Fibroblast of skin of right quadriceps (primary cell): ENCODE measurements at places on chromosomes 5 and 9.

- no peak for DNase-seq
Observed at GRCh38 chr5:69268899-69269298, 34.2 kb downstream of the CDK7 start.

DNA sequence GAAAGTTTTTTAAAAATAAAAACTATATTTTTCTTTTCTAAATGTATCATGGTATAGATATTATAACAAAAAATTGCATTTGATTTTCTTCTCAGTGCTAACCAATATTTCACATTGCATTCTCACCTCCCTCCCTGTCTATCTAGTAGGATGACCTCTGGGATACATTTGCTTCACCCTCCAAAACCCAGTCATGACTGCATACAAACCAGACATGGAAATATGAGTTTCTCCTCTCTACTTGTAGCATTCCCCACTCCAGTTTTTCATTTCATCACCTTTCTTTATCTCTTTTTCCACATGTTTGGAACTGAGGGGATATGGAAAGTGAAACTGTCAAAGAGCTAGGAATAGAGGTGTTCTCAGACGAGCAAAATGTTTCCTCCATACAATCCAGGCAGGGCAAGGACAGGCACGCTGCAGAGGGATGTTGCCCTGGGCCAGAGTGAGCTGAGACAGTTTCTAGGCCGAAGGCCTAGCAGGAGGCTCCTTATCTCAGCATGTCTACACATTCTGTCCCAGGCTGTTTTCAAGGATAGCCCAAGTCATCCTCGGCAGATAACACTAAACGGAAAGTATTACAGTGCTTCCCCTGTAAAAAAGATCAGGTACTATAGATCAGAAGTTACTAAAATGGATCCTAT is 46.7 kb downstream of the MEF2C start:
- DNase-seq, result no peak

- no peak for DNase-seq
Observed at GRCh38 chr9:119213471-119213870, 155.8 kb downstream of the BRINP1 start.

GRCh38 chr5:39815711-39816110 is 390.9 kb upstream of the DAB2 start:
- no peak for DNase-seq

- no peak for DNase-seq
Observed at GRCh38 chr5:50623666-50624065, 42.8 kb upstream of the PARP8 start.

- no peak for DNase-seq
Observed at GRCh38 chr9:106441283-106441682, 421.7 kb upstream of the ZNF462 start.

GRCh38 chr9:75429531-75430475 is 341.5 kb downstream of the OSTF1 start:
- DNase-seq, result no peak

DNA sequence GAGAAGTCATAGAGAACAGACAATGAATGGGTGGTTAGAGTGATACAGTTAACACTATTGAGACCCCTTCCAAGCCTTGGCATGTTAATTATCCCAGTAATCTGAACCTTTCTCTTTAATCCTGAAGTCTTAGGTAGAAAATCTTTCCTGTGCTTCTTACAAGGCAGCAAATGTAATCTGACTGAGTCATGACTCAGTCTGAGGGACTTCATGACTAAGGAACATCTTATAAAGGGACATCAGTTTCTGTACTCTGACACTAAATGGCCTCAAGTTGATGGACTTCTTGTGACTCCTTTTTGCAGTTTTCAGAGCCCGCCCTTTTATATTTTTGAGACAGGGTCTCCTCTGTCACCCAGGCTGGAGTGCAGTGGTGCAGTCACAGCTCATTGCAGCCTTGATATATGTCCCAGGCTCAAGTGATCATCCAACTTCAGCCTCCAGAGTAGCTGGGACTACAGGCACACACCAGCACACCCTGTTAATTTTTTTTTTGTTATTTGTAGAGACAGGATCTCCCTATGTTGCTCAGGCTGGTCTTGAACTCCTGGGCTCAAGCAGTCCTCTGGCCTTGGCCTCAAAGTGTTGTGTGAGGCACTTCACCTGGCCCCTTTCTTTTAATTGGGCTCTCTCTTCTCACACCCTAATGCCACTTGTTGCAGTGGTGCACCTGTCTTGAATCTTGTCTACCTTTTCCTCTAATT is 9.5 kb downstream of the EXOSC3 start:
- DNase-seq, result no peak

DNA sequence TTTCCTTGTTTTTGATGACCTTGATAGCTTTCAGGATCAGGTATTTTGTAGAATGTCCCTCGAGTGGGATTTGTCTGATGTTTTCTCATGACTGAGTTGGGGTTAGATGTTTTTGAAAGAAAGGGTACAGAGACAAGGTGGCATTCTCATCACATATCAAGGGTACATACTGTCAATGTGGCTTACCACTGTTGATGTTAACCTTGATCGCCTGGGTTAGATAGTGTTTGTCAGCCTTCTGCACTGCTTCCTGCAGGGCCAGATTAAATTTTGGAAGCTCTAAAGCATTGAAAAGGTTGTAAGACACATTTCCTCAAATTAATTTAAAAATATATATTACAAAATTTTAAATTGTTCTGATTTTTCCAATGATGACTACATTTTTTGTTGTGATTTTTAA is 287.4 kb upstream of the ACTBL2 start:
- DNase-seq, result no peak

DNA sequence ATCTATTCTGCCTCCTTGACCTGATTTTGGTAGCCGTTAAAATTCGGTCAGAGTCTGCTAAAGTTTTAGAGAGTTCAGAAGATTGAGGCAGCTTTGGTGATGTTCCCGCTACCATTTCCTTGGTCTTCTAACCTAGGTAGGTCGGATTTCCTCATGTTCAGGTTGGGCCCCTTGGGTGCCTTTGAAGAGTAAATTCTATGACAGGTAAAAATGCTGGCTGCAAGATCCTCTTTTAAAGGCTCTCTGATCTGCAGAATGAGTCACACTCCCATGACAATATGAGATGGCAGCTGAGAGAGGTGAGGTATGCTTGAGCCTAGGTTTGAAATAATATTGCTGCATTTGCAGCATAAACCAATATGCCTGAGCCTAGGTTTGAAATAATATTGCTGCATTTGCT is 198.9 kb downstream of the TSSK1B start:
- DNase-seq, result no peak

DNA sequence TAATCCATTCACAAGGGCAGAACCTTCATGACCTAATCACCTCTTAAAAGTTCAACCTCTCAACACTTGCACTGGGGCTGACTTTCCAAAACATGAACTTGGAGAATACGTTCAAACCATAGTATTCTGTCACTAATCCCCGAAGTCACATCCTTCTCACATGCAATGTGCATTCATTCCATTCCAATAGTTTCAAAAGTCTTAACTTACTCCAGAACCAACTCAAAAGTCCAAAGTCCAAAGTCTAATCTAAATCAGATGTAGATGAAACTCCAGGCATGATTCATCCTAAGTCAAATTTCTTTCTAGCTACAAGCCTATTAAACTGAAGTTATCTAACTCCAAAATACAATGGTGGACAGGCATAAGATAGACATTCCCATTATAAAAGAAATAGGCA is 21.7 kb upstream of the ADAMTSL1 start:
- no peak for DNase-seq

DNA sequence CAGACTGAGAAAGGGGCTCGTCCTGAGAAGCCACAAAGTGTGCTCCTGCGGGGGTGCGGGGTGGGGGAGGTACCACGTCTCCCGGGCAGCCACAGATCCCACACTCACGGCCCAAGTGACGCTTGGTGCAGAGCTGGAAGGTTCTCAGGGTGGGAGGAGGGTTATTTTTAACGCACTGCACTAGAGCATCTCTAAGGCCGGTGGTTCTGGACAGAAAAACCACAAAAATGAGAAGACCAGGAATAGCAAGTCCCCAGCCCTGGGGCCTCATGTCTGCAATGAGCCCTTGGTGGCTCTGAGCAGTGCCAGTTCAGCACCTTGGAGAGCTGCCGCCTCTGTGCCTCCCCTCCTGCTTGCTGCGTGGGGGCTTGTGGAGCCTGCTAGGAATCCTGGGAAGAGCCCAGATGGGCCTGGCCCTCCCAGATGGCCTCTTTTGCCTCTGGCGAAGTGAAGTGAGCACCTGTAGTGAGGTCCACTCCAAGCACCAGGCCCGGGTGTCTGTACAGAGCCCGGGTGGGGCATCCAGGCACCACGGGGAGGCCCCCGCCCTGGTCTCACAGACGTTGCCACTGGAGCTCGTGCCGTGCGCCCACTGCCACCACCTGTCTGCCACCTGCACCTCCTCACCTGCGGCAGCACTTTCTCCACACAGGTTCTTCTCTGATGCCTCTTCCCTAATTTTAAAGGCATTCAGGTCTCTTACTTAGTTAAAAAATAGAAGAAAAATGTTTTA is 48.9 kb upstream of the CACNA1B start:
- peak; percentile 28 for DNase-seq

GRCh38 chr5:35364350-35364749 is 134.1 kb upstream of the PRLR start:
- DNase-seq, result no peak

DNA sequence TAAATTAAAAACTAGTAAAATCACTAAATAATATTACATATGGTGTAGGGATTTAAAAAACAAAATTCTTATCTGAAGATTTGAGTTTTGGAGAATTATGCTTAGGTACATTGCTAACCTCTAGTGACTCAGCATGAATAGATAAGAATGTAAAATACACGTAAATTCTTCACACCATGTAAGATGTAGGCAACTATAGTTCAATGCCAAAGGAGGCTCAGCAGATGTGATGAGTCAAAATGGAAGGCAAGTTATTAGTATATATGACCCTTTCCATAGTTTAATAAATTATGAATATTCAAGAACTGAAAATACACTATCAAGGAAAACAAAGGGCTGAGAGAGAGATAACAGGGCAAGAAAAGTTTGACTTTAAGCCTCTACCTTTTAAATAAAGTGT is 79.0 kb downstream of the MRPS30 start:
- DNase-seq, result no peak

- no peak for DNase-seq
Observed at GRCh38 chr5:107464416-107464815, 206.3 kb downstream of the EFNA5 start.

GRCh38 chr9:122742003-122742402 is at the start of gene OR1L6:
Gene OR1L6, plus strand, starts transcription at chr9:122742303. Its CDS starts 7,545 bp downstream, at chr9:122749848.
- DNase-seq, result no peak

- DNase-seq, result peak; percentile 28
Observed at GRCh38 chr5:97000391-97000790, 64.5 kb downstream of the LNPEP start.

DNA sequence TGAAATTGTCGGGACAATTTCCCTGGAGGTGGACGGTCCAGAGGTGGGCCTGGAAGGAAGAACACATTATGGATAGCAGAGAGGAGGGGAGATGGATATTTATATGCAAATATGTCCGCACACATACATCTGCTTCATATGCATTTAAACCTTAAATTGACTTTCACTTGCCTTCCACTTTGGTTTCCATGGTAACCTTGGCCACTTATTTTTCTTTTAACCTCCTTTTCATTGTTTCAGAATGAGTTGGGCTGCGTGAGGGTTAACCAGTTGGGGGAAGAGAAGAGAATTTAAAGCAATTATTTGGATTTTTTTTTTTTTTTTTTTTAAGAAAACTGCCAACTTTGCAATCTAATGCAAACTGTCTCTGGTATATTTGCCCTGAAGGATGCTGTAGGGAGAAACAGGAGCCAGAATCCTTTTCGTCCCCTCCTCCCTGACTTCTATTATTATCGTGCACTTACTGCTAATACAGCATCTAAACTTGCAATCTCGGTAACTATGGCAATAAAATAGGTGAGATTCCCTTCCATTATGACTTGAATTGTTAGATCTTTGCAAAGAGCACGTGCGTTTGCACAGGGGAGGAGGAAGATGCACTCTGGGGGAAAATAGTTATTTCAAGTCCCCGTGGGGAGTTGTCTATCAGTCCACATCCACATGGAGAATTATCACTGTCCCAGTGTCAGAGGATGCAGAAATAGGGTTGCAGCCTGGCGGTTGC is 35.6 kb downstream of the TLR4 start:
- DNase-seq, result no peak

DNA sequence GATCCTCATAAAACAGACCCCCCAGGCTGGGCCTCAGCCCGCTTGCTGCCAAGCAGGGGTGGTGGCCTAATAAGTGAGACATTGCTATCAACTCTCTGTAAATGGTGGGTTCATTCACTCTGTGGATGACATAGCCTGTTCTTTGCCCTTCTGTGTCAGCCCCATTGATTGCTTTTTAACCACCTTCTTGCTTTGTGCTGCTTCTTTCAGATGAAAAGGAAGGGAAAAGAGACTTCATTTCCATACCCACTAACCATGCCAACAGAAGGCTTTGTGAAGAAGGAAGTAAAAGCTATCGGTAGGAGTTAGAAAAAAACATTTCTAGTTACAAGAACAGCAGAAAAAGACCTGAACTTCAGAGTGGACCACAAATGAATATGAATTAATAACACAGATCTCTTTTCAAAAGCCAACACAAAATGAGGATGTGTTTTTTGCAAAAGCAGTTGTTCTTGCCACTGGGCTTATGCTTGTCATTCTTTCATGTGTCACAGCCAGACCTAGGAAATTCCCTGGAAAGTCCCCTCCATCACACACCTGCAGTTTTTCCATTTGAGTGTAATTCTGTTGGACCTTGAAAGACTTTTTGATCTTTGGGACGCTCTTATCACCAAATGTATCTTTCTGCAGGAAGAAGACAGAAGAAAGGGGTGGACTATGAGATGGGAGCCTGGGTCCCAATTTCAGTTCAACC is 507.7 kb downstream of the CCDC171 start:
- no peak for DNase-seq

GRCh38 chr9:129069862-129070641 is 10.9 kb upstream of the DOLPP1 start:
- no peak for DNase-seq

DNA sequence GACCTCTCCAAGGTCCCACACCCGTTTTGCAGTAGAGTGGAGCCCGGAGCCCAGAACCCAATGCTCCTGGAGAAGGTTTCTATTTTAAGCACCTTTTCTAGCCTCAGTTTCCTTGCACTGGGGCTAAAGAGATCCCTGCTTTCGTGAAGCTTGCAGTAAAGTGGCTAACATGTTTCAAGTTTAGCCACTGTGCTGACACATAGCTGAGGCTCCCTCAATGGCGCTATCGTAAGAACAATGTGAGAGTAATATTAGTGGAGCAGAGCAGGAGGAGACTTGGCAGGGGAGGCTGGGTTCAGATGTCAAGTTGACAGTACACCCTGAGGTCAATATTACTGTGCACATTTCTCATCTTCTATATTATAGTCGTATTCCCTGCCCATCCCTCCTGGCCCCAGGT is 7.9 kb downstream of the CTXN3 start:
- no peak for DNase-seq

DNA sequence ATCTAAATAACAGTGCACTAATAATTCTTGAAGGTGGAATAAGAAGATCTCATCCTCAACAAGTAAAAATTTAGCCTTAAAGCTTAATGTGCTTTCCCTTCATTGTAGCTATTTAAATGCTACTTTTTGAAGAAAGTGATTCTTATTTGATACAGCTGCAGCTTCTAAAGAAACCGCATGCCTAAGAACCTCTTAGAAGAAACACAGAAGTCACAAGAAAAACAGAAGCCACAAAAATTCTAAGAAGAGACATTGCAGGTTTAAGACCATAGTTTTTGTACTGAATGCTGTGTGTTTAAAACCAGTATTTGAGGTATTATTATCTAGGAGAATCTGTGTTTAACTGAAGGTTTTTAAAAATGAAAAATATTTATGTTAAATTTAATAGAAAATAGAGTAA is 68.3 kb downstream of the PPIP5K2 start:
- no peak for DNase-seq
